ENCODE measurements at places on chromosomes 3 and 15. TPM values are rescaled to one million over a fixed set of nuclear protein-coding genes. Genes with fewer than 3 reads are reported as not detected.
A peak's percentile ranks its signal among the peaks of the same experiment; 100 is the strongest.

The B3GALNT1 gene
- total RNA-seq = 96.6 TPM

The MESP1 gene
- 2.1 TPM for total RNA-seq

DNA sequence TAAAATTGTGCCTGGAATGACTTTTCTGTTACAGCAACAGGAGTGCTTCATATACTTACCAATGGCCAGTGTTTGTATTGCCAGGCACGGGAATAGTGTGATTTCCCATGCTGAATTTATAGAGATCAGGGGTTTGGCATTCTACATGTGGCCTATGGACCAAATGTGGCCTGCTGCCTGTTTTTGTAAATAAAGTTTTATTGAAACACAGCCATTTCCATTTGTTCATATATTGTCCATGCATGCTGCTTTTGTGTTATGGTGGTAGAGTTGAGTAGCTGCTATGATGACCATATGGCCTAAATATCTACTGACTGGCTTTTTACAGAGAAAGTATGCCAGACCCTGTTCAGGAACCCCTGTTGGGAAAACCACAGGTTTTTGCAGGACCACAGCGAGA is 55.6 kb downstream of the SLCO3A1 start:
- DNase-seq = no peak

GRCh38 chr3:44076221-44076829 is 165.4 kb upstream of the TOPAZ1 start:
- DNase-seq = no peak

The IQCF5 gene
- total RNA-seq = not detected

The EIF4E3 gene
- total RNA-seq = 15.3 TPM

- DNase-seq = no peak
These were observed 19.5 kb downstream of the NFKBIZ start for GRCh38 chr3:101868534-101869464.

The SLC6A1 gene
- total RNA-seq = 167 TPM

GRCh38 chr3:8371085-8371551 is 130.5 kb upstream of the LMCD1 start:
- no peak for DNase-seq

GRCh38 chr3:99425930-99426329 is 212.5 kb upstream of the COL8A1 start:
- no peak for DNase-seq

The ATP13A4 gene
- total RNA-seq = 7.3 TPM

DNA sequence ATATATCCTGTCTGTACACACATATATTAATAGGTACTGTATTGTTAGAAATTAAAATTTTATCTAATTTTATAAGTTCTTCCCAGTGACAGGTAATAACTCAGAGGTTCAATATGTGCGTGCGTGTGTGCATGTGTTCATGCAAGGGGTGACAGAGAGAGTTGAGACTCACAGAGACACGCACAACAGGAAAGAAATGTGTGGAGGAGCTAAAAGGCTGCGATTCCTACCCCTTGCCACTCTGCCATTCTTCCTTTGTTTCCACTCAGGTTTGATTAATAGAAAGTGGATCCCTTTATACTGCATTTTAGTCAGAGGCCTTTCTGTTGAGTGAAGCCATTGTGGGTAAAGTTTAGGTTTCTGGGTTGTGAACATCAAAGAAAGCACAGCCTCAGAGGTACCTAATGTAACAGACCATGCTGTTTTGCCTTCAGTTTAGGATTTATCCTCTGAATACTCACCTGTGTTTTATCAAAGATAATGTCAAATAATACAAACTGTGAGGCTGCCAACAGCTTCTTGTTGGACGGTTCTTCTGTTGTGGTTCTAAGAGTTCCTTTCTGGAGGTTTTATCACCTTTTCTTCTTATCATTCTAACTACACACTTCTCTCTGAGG is 182.3 kb downstream of the EPHA3 start:
- no peak for DNase-seq

The CMTM6 gene
- total RNA-seq = 30.7 TPM

DNA sequence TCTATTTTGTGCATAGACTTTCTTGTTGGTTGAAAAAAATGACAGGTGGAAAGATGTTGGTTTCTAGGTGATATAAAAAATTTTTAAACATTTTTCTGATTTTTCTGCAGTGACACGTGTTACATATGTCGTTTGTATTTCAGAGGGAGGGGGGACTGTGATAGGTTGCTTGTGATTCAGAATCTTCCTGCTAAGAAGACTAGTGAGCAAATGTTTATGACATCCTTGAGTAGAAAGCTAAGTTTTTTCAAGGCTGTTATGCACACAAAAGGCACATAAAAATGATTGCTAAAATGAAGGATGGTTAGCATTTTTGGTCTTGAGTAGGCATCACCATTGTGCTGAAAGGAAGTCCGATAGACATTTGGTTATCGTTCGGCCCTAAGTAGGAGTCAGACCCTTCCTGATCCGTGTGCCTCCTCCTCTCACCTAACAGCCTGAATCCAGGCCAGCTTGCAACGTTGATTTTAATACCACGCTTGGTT is 1.5 kb downstream of the ZNF639 start:
- DNase-seq = no peak

The HCN4 gene
- 5.9 TPM for total RNA-seq

GRCh38 chr3:128354788-128355542 is 111.7 kb downstream of the DNAJB8 start:
- DNase-seq = no peak

DNA sequence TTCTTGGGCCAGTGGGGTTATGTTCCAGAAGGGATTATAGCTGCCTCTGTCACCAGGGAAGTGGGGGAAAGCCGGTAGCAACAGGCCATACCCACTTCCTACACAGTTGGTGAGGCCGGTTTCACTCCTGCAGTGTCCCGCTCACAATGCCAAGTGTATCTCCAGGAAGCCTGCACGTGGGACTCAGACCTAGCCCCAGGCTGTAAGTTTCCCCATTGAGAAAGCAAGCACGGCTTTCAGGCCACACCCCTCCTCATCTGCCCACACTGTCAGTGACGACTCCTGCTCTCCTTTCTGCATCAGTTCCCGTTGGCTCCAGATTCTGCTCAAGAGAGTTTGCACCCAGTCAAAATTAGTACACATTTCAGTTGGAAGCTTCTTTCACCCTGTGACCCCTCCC is 51.6 kb upstream of the CPOX start:
- DNase-seq = no peak

GRCh38 chr3:183895296-183895695 is 10.6 kb upstream of the PARL start:
- peak; percentile 81 for DNase-seq

- no peak for DNase-seq
These were observed 63.5 kb upstream of the ETV5 start for GRCh38 chr3:186172353-186172752.

The SH2D7 gene
- total RNA-seq = not detected

- DNase-seq = peak; percentile 63
These were observed 667 bp upstream of the ACOX2 start for GRCh38 chr3:58537412-58538301.

The MPI gene
- total RNA-seq = 36.1 TPM

- DNase-seq = no peak
These were observed 68.8 kb upstream of the DLG1 start for GRCh38 chr3:197367081-197367780.

The TGM5 gene
- total RNA-seq = not detected

The FBXO40 gene
- not detected for total RNA-seq

GRCh38 chr3:69986419-69986818 is 13.1 kb upstream of the SAMMSON start:
- DNase-seq = no peak

DNA sequence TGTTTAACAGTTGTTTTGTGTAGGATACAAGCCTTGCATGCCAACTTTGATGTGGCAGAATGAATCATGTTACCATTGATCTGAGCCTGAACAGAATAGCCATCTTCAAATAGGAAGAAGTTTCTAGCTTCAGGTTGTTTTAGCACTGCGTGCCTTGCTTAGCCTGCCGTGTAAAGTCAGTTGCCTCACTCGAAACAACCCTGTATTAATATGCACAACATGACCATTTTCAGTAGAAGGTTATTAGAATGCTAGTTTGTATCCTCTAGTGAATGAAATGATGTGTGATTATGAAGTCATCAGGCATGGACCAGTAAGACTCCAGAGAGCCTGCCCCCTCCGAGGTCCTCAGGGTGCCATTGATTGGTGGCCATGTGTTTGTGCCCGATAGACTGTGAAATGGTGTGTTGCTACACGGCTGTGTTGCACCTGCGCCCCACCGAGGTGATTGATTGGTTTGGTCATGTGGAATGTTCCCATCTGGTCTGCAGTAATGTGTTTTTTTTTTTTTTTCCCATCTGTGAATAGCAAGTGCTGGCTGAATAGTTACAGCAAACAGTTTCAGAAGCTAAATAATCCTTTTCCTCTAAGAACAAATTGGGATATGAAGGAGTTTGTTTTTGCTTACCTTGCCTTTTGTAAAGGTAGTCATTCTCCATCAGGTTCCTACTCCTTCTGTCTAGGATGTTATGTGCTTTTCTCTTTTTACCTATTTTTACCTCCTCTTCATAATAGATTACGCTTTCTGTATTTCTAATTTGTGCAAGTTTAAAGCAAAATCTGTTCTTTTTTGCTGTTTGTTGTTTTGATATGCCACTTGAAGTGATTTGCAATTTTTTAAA is 214.9 kb downstream of the TCF12 start:
- DNase-seq = peak; percentile 88

DNA sequence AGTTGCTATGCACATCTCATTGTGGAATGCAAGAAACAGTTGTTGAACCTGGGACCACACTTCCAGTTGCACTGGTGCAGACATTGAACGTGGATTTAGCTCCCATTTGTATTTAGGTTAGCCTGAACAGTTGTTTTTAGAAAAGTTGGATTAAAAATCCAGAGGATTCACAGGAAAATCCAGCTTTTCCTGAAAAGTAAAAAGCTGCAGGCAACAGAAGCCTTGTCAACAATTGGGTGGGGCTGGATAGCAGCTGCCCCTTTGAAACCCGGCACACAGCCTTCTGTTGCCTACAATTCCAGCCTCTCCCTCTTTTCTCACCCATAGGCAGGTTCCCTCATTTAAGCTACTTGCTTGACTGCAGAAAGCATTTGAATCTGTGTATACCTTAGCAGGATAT is 165.3 kb upstream of the TBL1XR1 start:
- DNase-seq = no peak

- DNase-seq = no peak
These were observed 6.1 kb upstream of the CHST14 start for GRCh38 chr15:40464595-40465185.

DNA sequence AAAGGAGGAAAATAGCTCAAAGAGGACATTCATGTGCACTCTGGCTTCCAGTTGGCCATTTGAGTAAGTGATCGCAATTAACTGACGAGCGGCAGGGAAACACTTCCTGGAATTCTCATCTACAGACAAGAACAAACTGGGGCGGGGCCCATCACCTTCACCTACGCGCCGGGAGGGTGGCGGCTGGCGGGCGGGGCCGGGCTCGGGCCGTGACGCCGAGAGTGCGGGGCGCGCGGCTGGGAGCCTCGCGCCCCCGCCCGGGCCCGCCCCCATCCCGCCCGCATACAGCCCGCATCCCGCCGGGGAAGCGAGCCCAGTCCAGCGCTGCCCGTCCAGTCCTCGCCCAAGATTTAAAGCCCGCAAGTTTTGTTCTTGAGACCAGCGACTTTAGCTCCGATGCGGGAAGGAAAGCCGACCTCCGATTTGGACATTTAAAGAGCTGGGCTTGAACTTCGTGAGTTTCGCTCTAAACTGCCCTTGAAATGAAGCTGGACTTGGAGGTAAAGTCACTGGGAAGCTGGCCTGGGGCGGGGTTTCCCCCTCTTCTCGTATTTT is at the start of gene B3GNT5:
Gene B3GNT5, plus strand, starts transcription at position 281 of the 555 bp plus-strand sequence. CDS start 16,546 bp downstream, outside the sequence.
- no peak for DNase-seq

The TERC gene
- 66.4 TPM for total RNA-seq

- no peak for DNase-seq
These were observed 147.0 kb downstream of the MEIS2 start for GRCh38 chr15:36953346-36953745.

DNA sequence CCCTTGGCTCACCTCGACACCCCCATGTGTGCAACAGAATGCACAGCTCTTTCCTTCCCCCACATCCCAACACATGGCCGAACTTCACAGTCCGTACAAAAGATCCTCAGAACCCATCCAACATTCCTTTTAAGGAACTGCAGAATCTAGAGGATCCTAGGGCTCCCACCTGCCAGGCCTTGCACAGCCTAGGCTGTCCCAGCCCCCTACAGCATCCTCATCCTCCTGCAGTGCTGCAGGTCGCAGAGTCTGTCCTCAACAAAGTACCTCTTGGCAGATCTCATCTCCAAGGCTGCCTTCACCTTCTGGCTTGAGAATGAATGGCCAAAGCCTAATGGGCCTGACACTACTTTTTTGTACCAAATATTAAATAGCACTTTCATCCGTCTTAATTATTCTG is 19.8 kb downstream of the PRR23E start:
- no peak for DNase-seq

DNA sequence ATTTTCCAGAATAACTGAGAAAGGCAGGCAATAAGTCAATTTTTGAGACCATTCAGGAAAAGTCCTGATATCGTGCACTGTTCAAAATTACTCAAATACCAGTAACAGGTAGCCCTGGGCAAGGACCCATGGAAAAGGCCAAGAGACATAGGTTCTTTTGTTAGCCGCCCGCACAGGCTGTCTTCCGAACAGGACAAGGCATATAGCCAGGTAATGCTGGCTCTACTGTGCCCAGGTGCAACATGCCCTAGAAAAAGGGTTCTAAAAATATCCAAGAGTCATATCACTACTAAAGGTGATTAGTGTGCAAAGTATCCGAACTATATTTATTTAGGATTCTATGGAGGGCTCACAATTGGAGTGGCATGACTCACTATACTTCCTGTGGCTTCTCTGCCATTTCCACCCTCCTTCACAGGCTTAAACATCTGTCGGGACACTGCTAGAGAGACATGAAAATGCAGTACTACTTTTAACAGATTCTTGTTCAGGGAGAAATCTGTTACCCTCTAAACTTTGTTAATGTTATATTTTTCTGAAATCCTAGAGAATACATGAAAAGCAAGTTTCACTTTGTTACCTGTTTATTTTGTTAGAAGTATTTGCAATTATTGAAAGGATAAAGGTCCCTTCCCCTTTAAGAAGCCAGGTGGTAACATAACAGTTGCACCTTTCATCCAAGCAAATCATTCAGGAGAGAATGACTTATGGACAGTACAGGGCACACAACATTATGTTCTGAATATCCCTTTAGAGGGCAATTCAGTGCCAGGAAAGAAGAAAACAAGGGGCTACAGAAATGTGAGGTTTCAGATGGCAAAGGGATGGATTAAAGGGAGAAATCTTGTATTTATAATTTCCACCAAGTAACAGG is 293.3 kb upstream of the THBS1 start:
- DNase-seq = no peak

The RARB gene
- 11.6 TPM for total RNA-seq

GRCh38 chr3:99981138-99981537 is 133.2 kb downstream of the FILIP1L start:
- DNase-seq = no peak

DNA sequence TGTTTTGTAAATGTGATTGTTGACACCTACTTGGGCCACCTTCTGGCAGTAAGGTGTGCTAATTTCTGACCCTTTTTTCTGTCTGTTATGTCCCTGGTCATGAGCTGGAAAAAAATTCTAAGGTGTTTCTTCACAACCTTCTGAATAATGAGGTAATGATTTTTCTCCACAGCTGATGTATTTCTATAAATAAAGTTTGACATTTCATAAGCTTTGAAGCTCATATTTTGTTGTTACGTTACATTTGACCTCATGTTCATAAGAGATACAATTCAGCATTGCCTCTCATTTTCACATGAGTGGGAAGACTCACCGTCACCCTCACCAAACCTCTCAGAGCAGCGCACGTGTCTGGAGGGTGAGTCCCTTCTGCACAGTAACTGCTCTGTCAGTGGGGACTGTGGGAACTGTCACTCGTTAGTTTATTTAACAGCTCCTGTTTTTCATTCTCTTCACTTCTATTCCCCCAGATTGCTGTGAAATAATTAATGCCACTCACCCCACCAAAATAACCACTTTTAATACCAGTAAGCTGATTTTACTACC is 140.9 kb downstream of the PLCL2 start:
- DNase-seq = no peak

GRCh38 chr3:56940321-56940720 is 120.1 kb upstream of the SPATA12 start:
- peak; percentile 84 for DNase-seq
